ENCODE measurements at places on chromosomes 1 and 21.

GRCh38 chr1:64437453-64437852 is 32.5 kb upstream of the CACHD1 start:
- peak; percentile 18 for DNase-seq

- no peak for DNase-seq
These were observed at the start of gene LAMC2 for GRCh38 chr1:183185941-183186490. Gene LAMC2, plus strand, starts transcription at chr1:183186264. Its CDS starts 89 bp downstream, at chr1:183186353.

GRCh38 chr21:37241426-37241825 is 25.7 kb downstream of the VPS26C start:
- DNase-seq, result no peak

GRCh38 chr1:233787599-233787998 is 116.9 kb upstream of the SLC35F3 start:
- DNase-seq, result no peak

- no peak for DNase-seq
These were observed 78.9 kb downstream of the RAP1GAP start for GRCh38 chr1:21590126-21590880.

GRCh38 chr1:165281207-165281901 is 75.2 kb downstream of the LMX1A start:
- no peak for DNase-seq

- DNase-seq, result peak; percentile 30
These were observed 32.9 kb downstream of the DUSP10 start for GRCh38 chr1:221708987-221709386.

DNA sequence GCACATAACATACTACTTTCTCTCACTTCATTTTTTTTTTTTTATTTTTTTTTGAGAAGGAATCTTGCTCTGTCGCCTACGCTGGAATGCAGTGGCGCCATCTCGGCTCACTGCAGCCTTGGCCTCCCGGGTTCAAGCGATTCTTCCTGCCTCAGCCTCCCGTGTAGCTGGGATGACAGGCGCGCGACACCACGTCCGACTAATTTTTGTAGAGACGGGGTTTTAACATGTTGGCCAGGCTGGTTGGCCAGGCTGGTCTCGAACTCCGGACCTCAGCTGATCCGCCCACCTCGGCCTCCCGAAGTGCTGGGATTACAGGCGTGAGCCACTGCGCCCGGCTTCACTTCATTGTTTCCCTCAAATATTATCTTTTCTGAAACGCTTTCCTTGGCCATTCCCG is 573 bp upstream of the PEX19 start:
- no peak for DNase-seq
